ENCODE measurements at places on chromosomes 1 and 21.

GRCh38 chr21:42685036-42685435, 31.6 kb downstream of the PDE9A start:
- no peak for DNase-seq

GRCh38 chr1:14922942-14923726, 230.4 kb upstream of the TMEM51 start:
- no peak for DNase-seq

GRCh38 chr1:162197615-162198421, 128.3 kb downstream of the NOS1AP start:
- DNase-seq, result no peak

DNA sequence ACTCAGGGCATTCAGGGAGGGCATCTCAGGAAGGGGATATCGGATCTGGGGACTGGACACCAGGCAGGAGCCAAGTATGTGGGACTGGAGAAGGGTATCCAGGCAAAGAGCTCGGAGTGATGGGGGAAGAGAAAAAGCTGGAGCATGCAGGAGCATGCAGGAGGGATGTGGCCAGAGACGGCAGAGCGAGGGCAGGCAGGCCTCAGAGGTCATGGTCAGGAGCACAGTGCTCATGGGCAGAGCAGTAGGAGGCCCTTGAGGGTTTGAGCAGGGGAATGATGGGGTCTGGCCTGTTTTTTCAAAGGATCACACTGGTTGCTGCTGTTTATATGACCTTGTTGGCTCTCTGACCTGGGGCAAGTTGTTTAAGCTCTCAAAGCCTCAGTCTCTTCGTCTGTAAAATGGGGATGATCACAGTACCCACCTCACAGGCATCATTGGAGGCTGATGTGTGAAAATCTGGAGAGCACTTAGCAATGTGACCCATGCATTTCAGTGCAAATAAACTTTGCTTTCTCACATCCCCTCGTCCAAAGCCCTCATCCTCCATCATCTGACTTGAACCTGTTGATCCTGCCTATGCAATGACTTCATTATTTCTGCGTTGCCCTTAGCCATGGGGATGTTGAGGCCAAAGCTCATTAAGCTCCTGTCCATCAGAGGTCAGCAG, 273.1 kb downstream of the MATN1 start:
- DNase-seq, result no peak

- no peak for DNase-seq
These were observed 180.3 kb downstream of the HLX start for GRCh38 chr1:221059506-221059905.

- DNase-seq, result no peak
These were observed 2.1 kb downstream of the CD164L2 start for GRCh38 chr1:27380766-27381733.

DNA sequence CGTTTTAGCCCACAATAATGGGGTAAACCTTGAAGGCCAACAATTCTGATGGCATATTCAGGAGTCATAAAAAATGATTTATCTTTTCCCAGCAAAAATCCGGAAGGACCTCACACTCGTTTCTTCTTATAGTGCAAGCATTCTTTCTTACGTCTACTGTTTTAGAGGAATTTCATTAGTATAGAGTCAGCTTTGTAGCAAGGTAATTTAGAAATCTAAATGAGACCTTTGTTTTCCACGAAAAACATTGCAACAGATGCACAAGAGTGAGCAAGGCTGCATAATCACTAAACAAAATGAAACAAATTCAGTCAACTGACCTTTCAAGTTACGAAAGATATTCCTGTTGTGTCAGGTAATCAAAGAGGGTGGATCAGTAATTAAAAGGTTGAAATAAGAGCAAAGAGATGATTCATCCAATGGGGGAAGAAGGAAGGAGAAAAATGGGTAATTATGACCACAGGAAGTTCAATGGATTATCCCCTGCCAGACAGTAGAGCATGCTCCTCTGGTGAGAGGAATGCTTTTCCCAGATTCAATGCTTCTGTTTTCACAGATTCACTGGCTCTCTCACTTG, 560 bp upstream of the CSDE1 start:
- DNase-seq, result no peak

- DNase-seq, result no peak
These were observed 137.4 kb upstream of the BARHL2 start for GRCh38 chr1:90854397-90854924.

DNA sequence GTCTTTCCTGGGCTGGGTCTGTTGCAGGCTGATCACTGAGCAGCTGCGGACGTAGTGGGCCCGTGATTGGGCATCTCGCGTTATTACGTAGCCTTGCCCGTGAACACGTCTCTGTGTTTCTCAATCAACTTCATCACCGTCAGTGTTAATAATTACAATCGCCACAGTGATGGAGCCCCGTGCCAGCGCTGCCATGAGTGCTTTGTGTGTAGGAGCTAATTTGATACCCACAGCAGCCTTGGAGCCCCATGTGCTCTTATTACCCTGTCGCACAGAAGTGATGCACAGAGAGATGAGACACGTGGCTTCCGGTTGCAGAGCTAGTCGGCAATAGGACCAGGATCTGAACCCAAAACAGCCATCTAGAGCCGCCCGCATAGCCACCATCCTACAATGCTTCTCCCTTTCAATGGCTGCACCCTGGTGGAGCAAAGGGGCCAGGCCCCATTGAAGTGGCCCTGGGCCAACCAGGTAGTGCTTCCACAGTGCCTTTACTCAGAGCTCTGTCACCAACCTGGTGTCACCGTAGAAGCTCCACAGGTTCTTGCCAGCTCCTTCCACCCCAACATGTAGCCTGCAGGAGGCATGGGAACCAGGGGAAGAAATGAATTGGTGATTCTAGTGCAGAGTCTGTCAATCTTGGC, 398.5 kb upstream of the VAMP3 start:
- no peak for DNase-seq

DNA sequence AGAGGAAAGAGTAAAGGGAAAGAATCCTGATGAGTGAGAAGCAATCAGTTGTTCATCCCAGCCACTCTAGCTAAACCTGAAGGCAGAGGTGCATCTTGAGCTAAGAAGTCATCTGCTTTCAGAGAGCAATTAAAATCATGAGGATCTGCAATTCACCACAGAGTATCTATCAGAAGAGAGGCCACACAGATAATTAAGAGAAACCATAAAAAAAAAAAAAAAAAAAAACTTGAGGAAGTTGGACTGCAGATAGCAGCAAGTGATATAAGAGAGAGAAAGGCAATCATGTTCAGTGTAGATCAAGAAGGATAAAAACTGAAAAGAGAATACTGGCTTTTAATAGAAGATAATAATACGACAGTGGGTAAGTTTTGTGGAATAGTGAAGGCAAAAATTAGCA, 17.7 kb downstream of the FOXJ3 start:
- no peak for DNase-seq

DNA sequence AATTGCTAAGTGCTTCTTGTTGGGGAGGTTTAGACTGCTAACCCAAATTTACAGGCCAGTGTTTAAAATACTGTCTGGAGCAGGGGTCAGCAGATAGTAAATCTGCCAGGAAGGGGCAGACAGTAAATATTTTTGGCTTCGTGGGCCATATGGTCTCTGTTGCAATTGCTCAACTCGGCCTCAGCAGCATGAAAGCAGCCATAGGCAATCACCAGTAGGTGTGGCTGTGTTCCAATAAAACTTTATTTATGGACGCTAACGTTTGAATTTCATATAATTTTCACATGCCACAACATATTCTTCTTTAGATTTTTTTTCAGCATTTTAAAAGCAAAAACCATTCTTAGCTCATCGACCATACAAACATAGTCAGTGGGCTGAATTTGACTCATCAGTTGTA, 172.7 kb downstream of the BRINP2 start:
- DNase-seq, result no peak

- DNase-seq, result no peak
These were observed 628.6 kb downstream of the KCNT2 start for GRCh38 chr1:195979646-195980045.

GRCh38 chr1:216330262-216330661, 93.0 kb downstream of the USH2A start:
- no peak for DNase-seq

GRCh38 chr1:109714661-109715372, 2.8 kb downstream of the GSTM5 start:
- DNase-seq, result no peak

DNA sequence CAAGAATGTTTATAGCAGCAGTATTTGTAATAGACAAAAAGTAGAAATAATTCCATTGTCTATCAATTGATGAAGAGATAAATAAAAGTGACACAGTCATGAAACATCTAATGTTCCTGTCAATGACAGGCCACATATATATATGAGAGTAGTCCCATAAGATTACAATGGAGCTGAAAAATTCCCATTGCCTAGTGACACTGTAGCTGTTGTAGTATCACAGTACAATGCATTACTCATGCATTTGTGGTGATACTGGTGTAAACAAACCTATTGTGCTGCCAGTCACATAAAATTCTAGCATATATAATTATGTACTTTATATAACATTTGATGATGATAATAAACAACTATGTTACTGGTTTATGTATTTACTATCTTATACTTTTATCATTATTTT, 141.9 kb upstream of the LYPLAL1 start:
- no peak for DNase-seq

DNA sequence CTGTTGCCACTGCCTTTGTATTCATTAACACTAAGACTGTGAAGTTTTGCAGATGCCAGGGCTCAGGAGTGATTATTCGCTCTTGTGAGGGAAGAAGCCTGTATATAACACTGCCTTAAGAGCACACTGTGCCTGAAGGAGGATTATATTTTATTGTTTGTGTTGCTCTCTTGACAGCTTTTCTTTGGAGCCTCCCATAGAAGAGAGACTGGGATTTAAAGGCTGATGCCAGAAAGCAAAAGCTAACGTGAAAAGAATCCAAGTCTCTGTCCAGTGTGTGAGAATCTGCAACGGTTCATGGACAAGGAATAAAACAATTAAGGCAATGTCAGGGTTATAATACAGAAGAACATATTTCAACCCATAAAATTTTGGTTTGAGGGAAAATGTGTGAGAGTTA, 316.8 kb downstream of the NFIA start:
- no peak for DNase-seq

GRCh38 chr1:53654216-53655210, 84.5 kb downstream of the GLIS1 start:
- no peak for DNase-seq

DNA sequence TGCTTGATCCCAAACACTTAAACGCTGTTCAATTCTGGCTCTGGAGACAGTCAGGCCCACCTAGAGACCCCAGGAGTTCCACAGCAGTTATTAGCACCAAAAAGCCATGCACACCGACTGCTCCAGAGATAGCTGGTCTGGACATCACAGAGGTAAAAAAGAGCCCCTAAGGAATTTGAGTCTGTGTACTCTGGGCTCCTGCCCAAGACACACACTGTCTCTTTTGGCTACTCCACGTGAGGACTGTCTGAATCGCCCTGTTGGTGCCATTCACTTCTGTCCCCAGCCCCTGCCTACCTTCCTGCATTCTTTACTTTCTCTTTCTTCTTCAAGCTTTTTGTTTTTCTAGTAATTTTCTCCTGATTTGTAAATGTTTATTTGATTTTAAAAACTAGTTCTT, 197.4 kb downstream of the ADGRL2 start:
- DNase-seq, result no peak

GRCh38 chr1:159746666-159747065, 32.3 kb upstream of the CRP start:
- DNase-seq, result no peak

DNA sequence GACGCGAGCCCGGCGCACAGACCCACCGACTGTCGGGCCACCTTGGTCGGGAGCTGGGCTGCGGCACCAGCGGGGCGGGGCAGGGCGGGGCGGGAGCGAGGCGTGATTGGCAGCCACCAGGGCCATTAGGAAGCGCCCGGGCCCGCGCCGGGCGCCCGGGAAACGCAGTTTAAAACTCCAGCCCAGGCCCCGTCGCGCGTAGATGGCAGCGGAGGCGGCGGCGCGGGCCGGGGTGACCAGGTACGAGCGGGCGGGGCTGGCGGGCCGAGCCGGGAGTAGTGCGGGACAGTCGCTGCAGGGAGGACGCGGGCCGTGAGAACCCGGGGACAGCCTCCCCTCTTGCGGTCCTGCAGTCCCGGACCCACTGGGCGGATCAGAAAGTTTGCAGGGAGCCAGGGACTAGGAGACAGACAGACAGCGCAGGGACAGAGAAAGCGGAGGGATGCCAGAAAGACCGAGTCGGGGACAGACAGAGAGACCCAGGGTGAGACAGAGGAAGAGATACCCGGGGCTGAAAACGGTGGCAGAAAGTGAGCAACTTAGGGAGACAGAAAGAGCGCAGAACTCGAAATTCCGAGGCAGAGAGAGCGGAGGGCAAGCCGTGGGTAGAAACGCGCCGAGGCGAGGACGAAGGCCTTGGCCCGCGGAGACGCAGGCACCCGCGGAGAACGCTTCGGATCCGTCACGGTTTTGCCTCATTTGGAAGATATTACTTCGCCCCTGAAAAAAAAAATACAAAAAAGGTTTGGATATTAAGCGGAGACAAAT, at the start of gene DMBX1:
DMBX1 (plus strand) TSS at position 199 of the 768 bp plus-strand sequence. CDS start 17,175 bp downstream, outside the sequence.
- no peak for DNase-seq

DNA sequence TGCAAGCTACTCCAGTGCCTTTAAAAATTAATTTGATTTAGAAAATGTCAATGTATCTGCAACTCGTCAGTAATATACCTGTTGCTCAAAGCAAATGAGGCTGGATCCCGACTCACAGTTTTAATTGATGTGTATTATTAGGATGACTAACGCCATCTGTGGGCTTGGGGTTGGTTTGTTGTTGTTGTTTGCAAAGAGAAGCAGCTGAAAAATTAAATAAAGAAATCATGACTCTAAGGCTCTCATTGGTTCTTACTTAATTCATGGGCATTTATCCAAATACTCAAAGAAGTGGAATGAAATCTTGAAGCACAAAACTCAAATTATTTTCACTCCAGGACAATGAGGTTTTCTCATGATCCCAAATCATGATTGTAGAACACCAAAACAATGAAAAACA, 46.4 kb downstream of the SEC16B start:
- no peak for DNase-seq

GRCh38 chr1:42949312-42950115, 9.2 kb downstream of the SLC2A1 start:
- no peak for DNase-seq
